ENCODE measurements at places on chromosomes 2 and 18.

GRCh38 chr2:71550801-71551630, 97.7 kb downstream of the DYSF start:
- DNase-seq: no peak

DNA sequence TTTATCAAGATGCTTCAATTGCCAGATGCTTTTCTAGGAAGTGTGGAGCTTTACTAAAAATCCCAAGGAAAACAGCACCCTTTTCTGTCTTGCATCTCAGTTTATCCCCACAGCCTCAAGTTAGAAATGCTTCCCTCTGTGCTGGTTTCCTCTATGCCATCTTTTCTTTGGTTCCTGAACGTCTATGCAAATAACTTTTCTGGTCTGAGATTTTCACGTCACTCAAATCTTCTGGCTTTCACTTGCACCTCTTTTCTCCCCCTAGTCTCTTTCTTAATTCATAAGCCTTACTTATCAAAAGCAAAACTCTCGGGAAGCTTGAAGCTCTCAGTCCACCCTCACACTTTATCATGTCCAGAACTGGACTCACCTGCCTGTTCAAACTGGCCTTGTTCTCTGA, 33.9 kb downstream of the ARHGAP25 start:
- DNase-seq: no peak

DNA sequence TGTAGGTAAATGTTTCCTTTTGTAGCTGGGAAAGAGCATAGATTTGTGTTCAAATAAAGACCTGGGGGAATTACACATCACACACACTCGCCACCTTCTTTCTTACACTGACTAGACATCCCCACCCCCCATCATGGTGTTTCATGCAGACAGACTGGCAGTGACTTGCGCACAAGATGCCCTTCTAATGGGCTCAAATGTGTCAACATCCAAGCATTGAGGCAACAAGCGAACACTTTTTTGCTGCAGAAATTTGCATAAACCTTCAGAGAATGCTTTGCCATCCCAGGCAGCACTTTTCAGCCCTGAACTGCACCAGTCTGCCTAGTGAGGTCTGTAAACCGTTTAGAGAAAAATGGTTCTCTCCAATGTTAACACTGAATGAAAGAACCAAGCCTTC, 4.5 kb downstream of the HOXD8 start:
- no peak for DNase-seq

DNA sequence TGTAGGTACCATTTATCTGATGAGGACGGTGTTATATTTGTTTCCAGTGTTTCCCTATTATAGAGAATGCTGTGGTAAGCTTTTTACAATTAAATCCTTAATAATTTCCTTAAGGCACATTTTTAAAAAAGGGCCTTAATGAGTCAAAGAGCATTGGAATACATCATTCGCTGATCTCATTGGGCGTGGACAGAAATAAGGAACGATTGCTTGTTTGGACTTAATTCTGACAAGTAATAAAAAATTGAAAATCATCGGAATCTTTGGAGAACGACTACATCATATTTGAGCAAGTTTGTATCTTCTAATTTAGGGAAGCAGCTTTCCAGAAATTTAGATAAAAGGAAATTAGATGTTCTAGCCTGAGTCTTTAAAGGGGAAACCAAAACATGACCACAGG, 11.3 kb downstream of the AGPS start:
- no peak for DNase-seq

- DNase-seq: no peak
These were observed 15.2 kb downstream of the NFATC1 start for GRCh38 chr18:79410731-79411613.

GRCh38 chr2:168404764-168405163, 51.3 kb upstream of the CERS6 start:
- DNase-seq: no peak

DNA sequence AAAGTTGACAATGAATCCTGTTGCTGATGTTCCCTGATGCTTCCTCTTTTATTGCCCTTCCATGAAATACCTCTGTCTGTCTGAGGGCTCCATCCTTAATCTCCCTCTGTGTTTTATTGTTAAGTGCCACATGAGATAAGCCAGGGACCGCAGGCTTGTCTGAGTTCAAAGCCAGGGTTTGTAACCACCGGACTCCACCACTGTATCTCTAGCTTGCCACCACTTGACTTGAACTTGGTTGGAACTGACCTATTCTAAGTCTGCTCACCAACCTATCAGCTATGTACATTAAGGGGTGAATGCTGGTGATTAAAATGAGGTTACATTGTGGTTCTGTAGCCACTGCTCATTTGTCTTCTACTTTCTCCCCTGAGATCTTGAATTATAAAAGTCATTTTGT, 328.5 kb upstream of the ZEB2 start:
- DNase-seq: no peak

GRCh38 chr2:150783015-150783414, 295.5 kb upstream of the RND3 start:
- DNase-seq: no peak

DNA sequence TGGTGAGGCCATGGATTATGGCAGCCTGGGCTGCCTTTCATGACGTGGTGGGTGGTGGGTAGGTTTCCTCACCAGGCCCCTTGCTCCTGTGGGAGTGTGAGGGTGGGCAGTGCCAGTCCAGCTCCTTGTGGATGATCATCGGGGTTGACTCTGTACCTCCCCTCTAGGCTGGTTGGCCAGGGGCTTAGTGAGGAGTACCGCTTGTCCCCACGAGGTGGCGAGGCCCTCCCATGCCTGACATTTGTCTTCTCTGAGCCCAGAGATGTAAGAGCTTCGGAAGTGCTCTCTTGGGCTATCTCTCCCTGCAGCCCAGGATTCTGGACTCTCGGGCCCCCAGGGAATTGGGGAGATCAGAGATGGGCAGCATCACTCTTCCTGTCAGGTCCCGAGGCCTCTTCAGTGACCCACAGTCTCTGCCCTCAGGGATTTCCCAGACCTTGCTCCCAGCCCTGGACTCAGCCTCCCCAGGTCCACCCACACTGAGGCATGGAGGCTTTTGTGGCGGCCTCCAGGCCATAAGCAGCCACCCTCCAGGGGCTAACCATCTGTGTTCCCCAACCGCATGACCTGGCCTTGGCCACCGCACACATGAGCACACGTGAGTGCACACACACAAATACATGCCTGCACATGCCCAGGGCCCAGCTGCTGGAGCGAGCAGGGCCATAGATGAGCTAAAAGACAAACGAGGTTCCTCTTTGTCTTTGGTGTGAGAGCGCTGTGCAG, 6.5 kb downstream of the SPR start:
- peak; percentile 77 for DNase-seq

GRCh38 chr2:238926761-238927611, 79.1 kb downstream of the TWIST2 start:
- DNase-seq: no peak

DNA sequence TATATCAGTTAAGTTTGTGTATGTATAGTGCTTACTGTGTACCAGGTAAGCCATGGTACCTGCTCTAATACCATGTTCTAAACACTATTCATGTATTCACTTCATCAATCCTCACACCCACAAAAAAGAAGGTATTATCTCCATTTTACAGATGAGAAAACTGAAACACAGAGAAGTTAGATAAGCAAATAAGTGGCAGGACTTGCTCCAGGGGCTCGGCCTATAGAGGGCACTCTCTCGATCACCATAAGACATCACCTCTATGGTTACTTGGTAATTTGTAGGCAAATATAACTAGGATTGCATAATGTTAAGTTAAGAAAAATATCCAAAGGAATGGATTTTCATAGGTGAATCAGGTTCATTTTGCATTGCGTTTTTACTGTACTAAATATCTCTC, 118.1 kb upstream of the FN1 start:
- no peak for DNase-seq

GRCh38 chr18:8800876-8801262, 95.5 kb downstream of the MTCL1 start:
- DNase-seq: peak; percentile 58

DNA sequence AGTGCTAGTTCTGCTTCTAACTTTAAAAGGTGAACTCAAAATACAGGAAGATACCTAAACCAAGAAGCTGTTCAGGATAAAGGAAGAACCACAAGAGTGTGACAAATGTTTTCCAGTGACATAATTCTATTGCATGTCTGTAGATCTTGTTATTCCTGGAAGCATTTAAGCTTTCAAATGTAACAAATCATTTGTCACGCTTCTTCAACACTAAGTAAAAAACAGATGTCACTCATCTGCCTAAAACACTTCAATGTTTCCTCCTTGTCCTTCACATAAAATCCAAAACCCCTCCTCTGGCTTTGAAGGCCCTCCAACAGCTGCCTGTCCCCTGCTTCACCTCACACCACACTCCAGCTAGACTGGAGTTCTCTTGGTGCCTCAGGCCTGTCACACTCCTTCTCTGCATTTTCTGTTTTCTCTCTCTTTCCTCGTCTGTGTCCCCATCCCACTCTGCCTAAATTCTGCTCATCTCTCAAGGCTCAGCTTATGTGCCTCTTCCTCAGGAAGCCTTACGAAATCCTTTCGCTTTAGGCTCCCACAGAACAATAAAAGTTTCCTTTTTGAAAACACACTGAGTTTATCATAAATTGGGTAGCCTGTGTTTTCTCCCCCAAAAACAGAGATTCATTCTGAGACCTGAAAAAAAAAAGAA, 6.4 kb upstream of the CLEC4F start:
- DNase-seq: no peak

DNA sequence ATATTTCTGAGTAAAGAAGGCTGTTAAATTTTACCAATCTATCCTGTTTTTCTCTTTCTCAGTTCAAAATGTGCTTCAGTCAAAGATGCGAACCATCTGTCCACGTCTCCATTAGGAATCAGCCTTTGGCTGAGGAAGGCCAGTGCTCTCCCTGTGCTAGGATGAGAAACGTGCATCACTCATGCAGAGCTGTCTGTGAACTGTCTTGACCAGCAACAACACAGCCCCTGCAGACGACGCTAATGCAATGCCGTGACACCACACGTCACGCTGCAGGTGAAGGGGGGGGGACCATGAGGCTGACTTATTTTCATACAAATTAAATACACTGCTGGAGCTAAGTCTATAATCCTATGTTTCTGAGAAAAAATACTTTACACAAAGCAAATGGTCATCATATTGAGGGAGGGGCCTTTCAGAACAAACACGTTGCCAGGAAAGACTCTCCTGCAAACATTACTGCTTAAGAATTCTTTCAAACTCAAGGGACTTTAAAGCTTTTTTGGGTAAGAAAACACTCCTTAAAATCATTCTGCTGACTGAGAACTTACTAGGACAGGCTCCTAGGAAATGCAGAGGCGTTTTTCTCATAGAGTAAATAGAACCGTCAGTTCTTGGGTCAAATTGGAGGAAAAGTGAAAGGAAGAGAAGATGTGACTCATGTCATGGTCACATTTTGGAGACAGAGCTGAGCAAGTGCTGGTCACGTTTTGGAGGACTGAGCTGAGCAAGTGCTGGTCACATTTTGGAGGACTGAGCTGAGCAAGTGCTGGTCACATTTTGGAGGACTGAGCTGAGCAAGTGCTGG, 97.0 kb downstream of the MBP start:
- DNase-seq: no peak

GRCh38 chr2:203592470-203592869, 57.4 kb upstream of the RAPH1 start:
- no peak for DNase-seq

GRCh38 chr2:223522796-223523195, 79.4 kb downstream of the SCG2 start:
- DNase-seq: no peak

DNA sequence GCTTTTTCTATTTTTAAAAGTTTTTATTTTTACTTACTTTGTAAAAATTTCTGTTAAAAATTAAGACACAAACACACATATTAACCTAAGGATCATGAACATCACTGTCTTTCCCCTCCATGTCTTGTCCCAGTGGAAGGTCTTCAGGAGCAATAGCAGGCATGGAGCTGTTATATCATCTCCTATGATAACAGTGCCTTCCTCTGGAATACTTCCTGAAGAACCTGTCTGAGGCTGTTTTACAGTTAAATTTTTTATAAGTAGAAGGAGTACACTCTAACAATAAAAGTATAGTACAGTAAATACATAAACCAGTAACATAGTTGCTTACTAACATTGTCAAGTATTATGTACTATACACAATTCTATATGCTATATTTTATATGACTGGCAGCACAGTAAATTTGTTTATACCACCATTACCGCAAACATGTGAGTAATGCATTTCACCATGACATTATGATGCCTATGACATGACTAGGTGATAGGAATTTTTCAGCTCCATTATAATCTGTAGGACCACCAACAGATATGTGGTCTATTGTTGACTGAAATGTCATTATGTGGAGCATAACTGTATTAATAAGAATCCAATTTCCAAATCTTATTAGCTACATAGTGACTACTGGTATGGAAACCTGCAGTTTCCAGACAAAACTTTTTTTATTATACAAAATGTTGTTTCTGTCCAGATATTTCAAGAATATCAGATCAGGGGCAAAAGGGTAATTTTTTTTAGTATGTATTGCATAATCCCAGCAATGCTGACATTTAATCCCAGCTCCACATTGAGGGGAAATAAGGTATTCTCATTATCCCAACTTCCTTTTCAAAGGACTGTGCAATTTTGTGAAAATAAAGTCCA, 337.2 kb upstream of the SLC39A10 start:
- DNase-seq: no peak

DNA sequence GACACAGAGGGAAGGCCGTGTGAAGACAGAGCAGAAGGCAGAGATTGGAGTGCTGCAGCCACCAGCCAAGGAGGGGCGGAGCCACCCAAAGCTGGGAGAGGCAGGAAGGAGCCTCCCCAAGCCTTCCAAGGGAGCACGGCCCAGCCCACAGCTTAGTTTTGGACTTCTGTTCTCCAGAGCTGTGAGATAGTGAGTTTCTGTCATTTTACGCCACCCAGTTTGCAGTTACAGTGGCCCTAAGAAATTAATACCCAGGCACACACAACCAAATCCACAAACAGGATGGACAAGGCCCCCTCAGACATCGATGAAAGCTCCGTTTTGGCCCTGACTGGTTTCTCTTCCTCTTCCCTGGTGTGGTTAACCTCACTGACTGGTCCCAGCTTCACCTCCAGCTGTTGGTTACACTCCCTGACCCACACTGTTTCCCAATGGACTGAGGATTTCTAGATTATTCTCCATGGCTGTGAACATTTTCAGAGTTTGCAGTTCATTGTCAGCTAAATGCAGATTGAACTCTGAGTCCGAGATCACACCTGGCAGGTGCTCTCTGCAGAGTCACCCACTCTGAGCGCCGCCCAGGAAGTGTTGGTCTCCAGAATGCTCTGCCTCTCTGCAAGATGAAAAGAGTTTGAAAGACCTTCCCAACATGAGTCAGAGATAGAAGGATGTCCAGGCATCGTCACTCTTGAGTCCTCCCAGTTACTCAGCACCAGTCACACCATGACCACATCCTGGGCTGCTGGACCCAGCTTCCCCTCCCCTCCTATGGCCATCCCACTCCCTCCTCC, 100.2 kb downstream of the TWIST2 start:
- DNase-seq: peak; percentile 87

GRCh38 chr2:58895857-58896256, 654.7 kb upstream of the FANCL start:
- no peak for DNase-seq

Data from urothelium cell line (cell line).